Sigmoid colon (tissue), 7 donors: ENCODE measurements at places on chromosomes 4 and X.

DNA sequence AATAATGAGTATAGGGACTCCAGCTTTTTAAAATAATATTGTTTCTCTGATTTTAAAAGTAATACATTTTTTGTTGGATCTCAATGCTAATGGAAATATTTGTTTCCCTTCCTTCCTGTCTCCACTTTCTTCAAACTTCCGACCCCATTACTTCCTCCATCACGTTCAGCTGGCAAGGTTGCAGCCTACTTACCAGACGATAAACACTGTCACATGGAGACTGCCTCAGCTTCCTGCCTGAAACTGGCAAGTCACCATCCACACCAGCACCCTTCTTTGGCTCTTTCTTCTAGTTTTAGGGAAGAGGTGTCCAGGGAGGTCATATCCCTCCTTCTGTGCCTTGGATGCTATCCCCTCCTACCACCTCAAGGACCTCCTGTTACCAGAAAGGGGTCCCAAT, 3.4 kb upstream of the INTU start:
- DNase-seq, result no peak

DNA sequence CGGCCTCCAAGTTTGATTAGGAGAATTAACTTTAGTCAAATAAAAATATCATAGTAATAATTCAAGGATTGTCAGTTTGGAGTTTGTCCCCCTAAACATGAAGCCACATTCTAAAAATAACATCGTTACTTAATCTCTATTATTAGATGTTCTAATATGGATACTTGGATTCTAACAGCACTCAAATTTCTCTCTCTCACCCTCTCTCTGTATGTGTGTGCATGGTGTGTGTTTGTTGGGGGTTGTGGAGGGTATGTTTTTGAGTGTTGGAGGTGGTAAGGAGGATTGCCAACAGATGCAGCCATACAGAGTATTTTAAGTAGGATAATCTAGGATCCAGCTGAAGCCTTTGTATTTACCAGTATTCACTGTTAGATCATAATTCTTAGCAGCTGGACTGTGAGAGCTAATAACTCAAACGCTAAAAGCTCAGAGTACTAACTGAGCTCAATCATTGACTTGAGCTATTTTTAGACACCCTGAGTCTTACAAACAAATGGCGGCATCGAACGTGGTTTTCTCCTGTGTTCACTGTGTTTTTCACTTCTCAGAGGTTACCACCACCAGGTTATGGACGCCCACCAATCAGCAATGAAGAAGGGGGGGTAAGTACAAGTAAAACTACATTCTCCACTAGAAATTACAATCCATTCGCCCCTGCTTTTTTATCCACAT, 8.8 kb downstream of the ENAM start:
- no peak for DNase-seq

- DNase-seq, result no peak
These were observed 634.6 kb upstream of the FTHL17 start for GRCh38 chrX:31706466-31706865.

DNA sequence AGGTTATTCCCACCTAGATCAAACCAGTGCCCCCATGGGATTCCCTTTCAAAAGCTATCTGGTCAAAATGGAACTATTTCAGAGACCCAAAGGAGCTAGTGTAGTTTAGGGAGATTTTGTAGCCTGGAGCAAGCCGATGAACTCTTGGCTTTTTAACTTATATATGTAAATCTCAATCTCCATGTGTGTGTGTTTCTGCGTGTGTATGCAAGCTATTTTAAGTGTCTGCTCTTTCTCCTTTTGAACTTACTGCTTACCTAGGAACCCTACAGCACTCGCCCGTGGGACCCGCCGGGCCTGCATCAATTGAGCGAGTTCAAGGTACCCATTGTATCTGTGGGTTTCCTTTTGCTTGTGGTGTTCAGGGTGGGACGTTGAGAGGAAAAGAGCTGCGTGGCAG, 10.4 kb downstream of the CSTF2 start:
- no peak for DNase-seq

- DNase-seq, result peak; percentile 30
These were observed 8.8 kb downstream of the JAKMIP1 start for GRCh38 chr4:6191448-6192130.
